ENCODE measurements at places on chromosomes 16 and 17. TPM values are rescaled to one million over a fixed set of nuclear protein-coding genes. Genes with fewer than 3 reads are reported as not detected.

Gene CCDC40
- 2.9 TPM for total RNA-seq

Gene OTOA
- 1.4 TPM for total RNA-seq

DNA sequence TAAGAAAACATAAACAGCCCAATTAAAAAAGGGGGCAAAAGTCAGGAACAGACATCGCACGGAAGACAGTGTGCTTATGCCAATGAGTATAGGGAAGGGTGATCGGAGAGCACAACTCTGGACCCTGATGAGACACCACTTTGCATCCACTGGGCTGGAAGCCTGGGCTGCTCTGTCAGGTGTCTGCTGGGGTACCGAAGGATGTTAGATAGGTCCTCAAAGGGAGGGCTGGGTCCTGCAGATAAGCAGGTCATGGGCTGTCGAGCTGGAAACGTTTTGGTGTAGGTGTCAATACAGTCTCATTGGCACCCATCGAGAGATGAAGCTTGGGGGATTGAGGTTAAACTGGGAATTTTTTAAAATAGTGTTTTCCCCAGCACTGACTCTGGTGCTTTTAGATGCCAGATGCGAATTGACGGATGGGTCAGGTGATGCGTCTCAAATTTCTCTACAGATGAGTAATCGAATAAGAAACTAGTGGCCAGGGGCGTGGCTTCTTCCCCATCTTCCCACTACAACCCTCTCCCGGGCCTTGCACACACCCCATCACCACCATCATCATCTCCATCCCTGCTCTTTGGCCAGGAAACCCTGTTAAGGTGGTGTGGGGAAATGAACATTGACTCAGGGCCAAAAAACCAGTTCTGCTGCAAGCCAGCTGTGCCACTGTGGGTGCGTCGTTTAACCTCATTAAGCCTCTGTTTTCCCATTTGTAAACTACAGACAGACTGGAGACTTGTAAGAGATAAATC, 47.8 kb upstream of the IRF8 start:
- no peak for DNase-seq

DNA sequence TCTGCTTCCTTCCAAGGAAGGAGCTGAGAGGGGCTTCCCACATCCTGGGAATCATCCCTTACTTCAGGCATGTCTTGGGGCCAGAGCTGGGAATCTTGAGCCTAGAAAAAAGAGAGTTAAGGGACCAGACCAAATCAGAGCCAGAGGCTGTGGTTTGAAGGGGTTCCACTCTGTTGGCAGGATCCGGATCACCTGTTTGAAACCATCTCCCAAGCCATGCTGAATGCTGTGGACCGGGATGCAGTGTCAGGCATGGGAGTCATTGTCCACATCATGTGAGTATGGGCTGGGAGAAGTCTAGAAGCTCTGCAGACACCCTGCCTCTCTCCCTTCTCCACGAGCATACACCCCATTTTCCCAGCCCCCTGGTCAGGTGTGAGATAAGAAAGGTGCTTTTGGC, 9.7 kb downstream of the PSMB3 start:
- DNase-seq: no peak
